Right kidney (tissue), 9 donors: ENCODE measurements at places on chromosomes 3 and 15.

DNA sequence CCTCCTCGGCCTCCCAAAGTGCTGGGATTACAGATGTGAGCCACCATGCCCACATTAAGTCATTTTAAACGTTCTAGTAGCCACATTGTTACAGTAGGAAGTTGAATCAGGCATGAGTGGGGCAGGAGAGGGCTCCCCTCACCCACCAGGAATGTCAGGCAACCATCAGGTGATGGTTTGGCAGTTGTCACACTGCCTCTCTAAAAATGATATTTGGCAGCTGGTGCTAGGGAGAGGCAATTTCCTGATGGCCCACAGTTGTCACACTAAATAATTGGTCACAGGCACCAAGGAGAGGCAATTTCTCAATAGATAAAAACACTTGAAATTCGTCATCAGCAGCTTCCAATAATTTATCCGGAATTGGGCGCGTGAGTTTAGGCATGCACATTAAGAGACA lies 79.2 kb upstream of the ABHD2 start:
- no peak for DNase-seq

DNA sequence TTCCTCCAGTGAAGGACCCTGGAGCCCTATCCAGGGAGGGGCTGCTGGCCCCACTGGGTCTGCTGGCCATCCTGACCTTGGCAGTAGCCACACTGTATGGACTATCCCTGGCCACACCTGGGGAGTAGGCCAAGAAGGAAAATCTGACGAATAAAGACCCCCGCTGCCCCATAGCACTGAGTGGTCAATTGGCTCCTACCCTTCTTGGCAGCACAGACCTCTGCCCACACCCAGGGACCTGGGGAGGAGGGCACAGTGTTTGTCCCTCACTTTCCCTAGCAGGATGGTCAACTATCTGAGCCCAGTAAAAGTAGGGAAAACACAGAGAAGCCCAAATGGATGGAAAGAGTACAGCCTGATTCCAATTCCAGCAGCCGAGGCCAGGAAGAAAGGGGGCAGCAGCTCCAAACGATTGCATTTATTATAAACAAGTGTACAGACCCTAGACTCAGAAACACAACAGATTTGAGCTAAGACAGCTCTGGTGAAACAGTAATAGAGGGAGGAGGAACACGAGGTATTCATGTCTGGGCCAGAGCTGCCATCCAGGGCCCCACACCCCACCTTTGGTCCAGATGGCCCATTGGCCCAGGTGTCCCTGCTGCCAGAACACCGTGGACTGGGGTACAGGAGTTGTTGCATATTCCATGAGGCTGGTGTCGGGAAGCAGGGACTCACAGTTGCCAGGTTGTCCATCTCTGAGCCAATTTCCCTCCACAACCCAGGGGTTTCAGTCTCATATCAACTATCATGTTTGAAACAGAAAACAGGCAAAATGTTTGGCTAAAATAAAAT lies 21.1 kb downstream of the ATRIP start:
- no peak for DNase-seq

- DNase-seq, result no peak
Observed at GRCh38 chr3:89983449-89983848, 876.0 kb downstream of the EPHA3 start.

- DNase-seq, result peak; percentile 58
Observed at GRCh38 chr3:120093119-120093910, 932 bp downstream of the GSK3B start.

GRCh38 chr3:112470788-112471187 lies 28.5 kb downstream of the BTLA start:
- DNase-seq, result no peak

- DNase-seq, result no peak
Observed at GRCh38 chr3:111585217-111585616, 9.9 kb downstream of the ZBED2 start.

DNA sequence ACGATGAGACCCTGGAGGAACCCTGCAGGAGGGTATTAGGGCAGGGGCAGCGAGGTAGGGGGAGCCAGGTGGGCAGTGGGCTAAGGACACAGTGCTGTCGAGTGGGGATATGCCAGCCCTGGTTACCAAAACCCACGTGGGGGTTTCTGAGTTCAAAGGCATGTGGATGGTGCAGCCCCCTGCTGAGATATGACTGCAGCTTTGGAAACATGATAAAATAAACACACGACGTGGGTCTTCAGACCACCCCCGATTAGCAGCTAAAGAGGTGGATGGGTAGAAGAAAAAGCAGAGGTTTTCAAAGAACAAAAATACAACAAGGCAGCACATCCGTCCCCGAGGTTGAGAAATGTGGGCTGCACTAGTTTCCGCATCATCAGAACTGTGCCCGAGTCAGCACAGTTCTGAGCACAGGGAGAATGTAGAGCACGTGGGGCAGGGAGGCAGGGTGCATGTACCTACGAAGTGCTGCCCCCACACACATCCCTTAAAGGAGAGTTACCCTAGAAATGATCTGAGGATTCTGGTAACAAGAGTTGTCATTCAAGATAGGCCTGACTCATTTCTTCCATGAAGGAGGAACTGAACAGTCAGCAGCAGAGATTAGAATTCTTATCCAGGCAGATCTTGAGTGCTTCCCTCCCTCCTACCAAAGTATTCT lies 121.3 kb downstream of the RPLP1 start:
- DNase-seq, result no peak

GRCh38 chr3:98800401-98800800 lies 37.3 kb downstream of the ST3GAL6 start:
- no peak for DNase-seq

DNA sequence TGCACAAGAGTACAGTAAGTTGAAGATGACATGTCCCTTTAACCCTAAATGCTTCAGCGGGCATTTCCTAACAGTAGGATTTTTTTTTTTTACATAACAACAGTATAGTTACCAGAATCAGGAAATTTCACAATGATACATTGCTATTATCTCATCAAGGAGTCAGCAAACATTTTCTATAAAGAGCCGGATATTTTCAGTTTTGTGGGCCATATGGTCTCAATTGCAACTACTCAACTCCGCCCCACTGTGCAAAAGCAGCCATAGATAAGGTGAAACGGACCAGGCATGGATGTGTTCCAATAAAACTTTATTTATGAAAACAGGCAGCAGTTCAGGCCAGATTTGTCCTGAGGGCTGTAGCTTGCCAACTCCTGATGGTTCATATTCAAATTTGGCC lies 130.6 kb downstream of the SMAD6 start:
- DNase-seq, result no peak

DNA sequence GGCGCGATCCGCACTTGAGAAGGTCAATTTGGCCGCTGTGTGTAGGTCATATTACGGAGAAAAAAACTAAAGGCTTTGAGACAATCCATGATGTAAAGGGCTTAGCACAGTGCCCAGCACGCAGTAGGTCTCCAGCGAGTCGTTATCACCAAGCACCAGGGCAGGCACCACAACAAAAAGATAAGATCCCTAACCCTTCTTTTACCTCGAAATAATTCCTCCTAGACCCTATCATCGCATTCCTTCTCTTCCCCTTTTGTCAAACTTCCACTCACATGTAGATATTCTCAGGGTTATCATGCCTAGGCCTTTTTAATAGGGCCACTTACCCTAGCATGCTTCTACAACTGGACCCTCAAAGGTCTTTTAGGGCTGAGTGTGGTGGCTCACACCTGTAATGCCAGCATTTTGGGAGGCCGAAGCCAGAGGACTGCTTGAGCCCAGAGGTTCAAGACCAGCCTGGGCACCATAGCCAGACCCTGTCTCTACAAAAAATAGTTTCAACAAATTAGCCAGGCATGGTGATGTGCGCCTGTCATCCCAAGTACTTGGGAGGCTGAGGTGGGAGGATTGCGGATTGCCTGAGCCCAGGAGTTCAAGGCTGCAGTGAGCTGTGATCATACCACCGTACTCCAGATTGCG lies 13.5 kb downstream of the ZNF774 start:
- no peak for DNase-seq

DNA sequence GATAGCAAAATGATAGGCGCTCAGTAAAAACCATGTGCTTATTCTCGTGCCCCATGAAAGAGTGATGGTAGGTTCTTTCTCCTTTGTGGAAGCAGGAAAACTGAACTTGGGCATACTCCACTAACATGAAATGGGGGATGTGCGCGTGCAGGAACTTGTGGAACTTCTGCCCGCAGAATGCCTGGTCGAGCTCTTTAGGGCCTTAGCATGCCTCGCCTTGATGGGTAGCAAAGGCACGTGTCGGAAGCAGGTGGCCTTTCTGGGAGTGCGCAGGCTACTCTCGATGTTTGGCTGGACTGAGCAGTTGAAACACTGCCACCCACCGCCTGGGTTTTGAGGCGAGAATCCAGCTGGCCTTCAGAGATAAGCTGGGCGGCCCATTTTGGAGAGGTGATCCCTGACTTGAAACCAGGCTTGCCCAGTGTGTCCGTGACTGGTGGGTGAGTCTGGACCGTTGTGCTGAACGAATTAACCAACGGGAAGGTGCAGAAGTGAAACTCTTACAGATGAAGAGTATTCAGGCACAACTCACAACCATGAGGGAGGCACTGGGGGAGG lies 842 bp downstream of the PCCB start:
- no peak for DNase-seq

GRCh38 chr3:60445446-60445845 lies 805.8 kb downstream of the FHIT start:
- no peak for DNase-seq

GRCh38 chr3:109023656-109024254 lies 70.1 kb upstream of the GUCA1C start:
- peak; percentile 26 for DNase-seq

DNA sequence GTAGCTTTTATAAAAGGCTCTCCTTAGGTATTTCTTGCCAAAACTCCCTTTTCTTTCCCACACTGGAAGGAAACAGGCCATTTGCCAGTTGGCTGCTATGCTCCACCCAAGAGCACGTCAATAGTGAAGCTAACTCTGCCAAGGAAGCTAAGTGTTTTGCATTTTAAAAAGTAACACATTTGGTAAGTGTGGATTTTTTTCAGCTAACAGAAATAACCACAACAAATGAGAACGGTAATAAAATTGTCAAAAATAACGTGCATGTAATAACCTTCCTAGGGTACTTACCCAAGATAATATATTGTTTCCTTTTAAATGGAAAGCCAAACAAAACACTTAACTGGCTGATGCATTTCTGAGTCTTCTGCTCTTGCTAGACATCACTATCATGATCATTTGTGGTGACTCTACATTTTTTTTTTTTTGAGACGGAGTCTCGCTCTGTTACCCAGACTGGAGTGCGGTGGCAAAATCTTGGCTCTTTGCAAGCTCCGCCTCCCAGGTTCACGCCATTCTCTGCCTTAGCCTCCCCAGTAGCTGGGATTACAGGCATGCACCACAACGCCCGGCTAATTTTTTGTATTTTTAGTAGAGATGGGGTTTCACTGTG lies 4.6 kb downstream of the DPP8 start:
- no peak for DNase-seq

DNA sequence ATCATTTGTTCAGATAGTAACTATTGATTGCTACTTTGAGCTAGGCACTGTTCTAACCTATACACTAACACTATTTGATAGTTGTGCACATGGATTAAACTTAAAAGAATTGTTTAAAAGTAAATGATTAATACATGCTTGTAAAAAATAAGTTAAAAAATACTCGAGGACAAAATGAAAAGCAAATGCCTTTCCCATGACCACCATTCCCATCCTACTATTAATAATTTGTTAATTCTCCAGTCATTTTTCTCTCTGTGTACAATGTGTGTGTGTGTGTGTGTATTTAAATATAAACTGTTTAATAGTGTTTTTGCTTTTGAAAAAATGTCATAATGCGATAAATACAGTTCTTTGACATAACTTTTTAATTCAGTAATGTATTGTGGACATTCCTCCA lies 78.7 kb upstream of the KCNMB2 start:
- DNase-seq, result no peak

GRCh38 chr3:73480187-73480672 lies 144.5 kb downstream of the PDZRN3 start:
- no peak for DNase-seq

- DNase-seq, result no peak
Observed at GRCh38 chr15:67783303-67783702, 42.0 kb upstream of the SKOR1 start.

DNA sequence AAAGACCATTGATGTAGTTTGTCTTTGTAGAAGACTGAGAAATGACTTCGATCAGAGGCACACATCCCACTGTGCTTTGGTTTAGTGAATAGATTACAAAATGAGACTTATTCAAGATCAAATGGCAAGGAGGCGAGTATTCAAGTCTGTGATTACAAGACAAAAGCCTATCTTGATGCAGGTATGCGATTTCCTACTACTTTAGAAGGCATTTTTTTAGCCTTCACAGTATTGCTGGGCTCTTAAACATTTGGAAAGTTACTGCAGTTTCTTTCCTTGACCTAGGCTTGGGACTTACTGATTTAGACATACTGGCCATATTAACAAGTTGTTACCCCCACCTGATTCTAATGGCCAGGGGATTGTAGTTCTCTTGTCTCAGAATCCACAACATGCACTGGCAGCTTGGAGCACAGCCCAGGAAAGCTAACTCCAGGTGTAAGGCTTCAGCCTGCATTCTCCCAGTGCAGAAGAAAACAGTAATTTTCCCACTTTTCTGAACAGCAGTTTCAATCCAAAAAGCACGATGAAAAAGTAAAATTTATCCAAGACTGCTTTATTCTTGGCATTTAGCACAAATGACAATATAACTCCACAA lies 311.6 kb downstream of the EPHA6 start:
- DNase-seq, result no peak

DNA sequence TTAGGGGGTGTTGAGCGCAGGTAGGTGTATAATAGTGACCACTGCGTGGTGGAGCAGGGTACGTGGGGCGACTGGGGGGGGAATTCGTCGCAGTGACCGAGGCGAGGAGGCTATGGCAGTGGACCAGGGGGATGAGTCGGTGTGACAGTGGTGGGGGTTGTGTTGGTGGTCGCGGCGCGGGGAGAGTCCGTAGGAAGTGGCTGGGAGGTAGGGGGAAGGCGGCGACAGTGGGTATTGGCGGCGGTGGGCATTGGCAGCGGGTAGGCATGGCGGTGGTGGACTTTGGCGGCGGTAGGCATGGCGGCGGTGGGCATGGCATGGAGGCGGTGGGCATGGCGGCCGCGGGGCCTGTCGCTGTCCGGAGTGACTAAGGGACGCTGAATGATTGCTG lies 739 bp downstream of the SNRPN start:
- DNase-seq, result no peak

- DNase-seq, result no peak
Observed at GRCh38 chr15:88705769-88706165, 67.0 kb downstream of the ISG20 start.
